T-helper 2 cell treated with Interferon-gamma antibody and Interleukin-4, amounts not matched to agents 5 μg/mL and 100 μg/mL, for 36 hours (primary cell): ENCODE measurements at places on chromosomes 12 and 14.

- DNase-seq, result no peak
Observed at GRCh38 chr14:105151084-105151837, 17.3 kb downstream of the JAG2 start.

GRCh38 chr12:94839347-94839746 lies 164.2 kb downstream of the NDUFA12 start:
- no peak for DNase-seq

DNA sequence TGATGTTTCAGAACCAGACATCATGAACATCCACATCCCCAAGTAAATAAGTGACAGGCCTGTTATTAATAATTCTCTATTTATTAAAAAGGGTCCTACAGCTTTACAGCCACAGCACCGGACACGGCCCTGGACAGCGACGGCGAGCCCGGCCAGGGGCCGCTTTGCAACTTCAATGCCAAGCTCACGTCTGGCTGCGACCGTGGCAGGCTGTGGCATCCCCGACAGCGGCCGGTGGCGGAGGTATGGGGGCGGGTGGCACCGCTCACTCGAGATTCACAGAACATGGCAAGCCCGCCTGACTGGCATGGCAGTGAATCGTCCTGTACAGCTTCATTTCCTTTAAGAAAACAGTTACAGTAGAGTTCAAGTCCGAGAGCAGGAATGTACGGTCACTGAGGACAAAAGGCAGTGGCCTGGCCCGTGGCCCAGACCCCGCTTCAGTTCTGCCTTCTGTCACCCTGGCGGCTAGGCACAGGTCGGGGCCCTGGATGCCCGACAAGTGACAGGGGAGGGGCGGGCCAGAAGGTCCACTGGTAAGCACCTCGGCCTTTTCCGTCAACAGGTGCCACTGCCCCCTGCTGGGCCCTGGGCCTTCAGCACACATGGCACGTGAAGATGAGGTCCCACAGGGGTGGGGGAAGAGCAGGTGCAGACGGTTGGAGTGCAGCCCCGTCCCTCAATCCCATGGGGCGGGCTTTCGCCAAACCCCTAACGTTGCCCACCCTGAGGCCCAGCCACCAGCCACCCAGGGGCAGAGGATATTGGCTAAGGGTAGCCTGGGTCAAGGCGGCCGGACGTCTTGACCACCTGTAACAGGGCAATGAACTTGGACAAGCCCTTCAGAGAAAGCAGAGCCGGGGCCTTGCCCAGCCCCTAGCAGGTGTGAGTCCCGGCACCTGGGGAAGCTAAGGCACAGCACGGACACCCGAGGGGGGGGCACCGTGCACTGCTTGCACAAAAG lies 30.3 kb downstream of the HIP1R start:
- DNase-seq, result no peak

- no peak for DNase-seq
Observed at GRCh38 chr14:54420478-54421142, 20.6 kb downstream of the CNIH1 start.
